Stimulated activated CD4-positive, alpha-beta T cell treated with anti-CD3 and anti-CD28 coated beads, Interleukin-2, amount 100 ng/mL, for 24 hours (primary cell): ENCODE measurements at places on chromosomes 2 and 18.

DNA sequence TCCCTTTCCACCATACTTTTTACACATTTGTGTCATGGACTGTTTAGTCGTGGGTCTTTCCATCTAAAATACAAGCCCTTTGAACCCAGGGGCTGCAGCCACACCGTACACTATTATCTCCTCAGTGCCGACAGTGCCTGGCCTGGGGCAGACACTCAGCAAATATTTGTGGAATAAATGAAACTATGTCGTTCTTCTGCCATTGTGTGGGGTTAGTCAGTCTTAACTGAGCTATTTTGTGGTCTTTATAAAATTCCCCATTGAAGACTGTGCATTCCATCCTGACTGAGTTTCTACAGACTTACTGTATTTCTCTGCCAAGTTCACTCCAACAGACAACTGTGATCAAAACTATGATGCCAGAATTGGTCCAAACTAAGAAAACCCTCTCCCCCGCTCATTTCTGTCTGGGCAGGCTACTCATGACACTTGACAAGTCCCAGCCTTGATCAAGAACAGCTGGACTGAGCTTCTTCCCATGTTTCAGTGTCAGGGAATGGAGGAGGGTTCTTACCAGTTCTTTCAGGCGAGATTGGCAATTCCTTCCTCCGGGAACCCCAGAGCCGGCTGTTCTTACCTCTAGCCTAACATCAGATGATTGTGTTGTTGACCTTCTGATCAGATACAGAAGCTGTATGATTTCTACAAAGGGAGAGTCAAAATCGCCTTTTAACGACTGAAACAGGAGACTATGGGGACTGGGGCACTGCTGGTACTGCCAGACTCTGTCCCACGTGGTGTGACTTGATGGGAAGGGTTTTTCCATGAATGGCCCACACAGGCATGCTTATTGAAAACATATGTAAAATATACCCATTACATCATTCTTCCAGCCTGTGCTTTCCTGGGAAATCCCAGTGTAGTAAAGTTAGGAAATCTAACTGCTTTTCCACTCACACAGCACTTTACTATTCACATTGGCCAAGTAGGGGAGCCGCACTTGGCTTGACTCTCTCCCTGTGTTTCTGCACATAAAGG, 77.4 kb upstream of the NPAS2 start:
- no peak for DNase-seq

- no peak for DNase-seq
Measured at GRCh38 chr2:131426727-131427126, 49.2 kb upstream of the TUBA3D start.

DNA sequence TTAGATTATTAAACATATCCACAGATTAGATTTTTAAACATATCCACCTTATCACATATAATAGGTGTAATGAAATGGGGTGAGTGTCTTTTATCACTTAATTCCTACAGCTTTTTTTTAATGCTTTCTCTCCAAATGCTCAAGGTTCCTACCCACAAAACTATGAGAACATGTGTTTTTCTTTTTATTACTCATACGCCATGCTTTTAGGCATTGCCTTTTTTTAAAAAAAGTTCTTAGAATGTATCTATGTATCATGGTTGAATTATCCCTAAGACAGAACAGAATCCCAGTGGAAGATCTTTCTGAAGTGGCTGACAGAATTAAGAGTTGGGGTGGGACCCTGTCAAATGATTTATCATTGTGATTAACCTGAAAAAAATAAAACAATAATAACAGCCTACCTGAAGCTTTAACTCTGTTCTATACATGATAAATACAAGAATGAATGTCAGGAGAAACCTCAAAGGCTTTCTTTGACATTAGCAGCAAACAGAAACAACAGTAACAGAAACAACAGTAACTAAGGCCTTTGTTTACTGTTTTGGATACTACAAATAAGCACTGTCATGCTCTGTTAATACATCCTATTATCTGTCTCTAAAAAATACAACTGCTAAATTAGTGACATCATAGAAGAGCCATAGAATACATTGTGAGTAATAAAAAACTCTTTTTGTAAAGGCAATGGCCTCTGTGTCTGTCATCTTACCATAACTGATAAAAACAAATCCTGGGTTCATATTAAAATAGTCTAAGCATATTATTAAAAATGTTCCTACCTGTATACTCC, 4.1 kb upstream of the ZNF397 start:
- no peak for DNase-seq

GRCh38 chr2:241224018-241224850, 35.8 kb downstream of the ANO7 start:
- DNase-seq: no peak

DNA sequence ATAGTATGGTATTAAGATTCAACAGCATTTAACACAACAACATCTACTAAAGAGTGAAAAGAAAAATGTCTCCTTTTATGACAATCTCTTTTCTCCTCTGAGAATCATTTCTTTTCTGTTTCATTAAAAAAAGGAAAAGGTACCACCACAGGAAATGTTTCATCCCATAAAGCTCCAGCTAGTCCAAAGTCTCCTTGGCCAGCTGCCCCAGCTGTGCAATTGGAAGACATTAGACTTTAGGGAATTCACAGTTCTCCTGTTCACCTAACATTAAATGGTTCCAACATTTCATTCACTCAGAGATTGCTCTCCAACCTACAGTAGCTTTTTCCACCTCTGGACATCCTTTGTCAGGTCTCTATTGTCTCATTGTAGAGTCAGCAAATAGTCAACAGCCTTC, 78.7 kb upstream of the YPEL5 start:
- no peak for DNase-seq

DNA sequence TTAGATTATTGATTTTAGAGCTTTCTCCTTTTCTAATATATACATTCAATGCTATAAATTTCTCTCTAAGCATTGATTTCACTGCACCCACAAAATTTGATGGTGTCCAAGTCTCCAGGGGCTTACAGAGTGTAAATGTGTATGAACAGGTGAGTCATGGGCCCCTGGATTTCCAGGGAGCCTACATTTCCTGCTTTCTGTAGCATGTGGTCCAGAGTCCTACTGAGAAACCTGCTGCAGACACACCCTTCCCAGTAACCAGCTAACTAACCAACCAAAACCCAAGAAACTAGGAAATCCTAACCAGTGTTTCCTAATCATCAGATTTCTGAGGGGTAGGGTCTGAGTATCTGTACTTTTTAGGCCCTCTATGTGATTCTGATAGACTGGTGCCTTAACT, 39.5 kb upstream of the TANC1 start:
- DNase-seq: no peak

DNA sequence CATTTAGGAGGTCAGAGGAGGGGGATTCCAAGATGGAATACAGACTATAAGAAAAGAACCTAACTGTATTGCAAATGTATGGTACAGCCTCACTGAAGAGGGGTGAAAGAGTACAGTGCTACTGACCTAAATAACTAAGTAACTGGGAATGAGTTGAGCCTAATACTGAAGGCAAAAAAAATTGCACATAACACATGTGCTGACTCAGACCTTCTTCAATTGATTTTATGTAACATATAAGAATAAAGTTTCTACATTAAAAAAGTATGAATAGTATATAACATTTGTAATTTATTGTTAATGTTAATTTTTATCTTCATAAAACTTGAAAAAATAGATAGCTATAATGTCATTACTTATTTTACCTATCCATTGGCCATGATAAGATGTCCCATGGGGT, 41.7 kb downstream of the MALT1 start:
- DNase-seq: no peak

- DNase-seq: no peak
Measured at GRCh38 chr18:13244135-13244534, 25.6 kb downstream of the LDLRAD4 start.

DNA sequence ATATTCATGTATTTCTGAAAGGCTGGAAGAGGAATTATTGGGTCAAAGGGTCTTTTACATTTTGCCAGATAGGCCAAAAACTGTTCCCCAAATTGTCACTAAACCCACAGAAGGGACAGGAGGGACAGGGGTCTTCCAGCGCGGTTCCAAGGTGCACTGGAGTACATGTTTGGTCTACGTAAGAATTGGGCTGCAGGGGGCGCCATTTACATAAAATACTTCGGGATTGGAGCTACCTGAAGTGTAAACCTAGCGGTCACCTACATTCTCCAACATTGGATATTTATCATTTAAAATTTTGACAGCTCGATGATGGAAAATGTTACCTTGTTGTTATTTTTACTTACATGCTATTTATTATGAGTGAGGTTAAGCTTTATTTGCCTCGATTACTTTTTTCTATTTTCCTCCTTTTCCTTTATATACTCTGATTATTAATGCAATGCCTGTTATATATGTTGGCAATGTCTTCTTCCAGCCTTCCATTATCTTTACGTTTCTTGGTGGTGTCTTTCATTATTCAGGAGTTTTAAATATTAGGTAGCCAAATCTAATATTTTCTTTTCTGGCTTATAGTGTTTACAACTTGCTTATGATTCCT, 43.0 kb upstream of the RAB6C start:
- DNase-seq: peak; percentile 62

GRCh38 chr2:58073008-58073407, 26.4 kb downstream of the VRK2 start:
- DNase-seq: no peak

- DNase-seq: no peak
Measured at GRCh38 chr2:95206096-95206495, 1.2 kb upstream of the ZNF892 start.

GRCh38 chr2:8538931-8539621, 142.8 kb upstream of the ID2 start:
- no peak for DNase-seq

DNA sequence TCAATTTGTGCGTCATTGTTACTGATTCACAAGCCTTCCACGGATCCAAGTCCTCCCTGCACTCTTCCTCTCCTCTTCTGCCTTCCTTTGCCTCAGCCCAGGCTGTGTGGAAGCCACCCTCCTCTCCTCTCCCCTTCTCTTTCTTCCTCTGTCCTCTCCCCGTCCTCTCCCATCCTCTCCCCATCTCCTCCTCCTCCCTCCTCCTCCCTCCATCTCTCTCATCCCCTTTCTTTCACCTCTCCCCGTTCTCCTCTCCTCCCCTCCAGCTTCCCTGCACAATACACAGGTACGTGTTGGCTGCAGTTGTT, 183.5 kb downstream of the SEPTIN10 start:
- no peak for DNase-seq

DNA sequence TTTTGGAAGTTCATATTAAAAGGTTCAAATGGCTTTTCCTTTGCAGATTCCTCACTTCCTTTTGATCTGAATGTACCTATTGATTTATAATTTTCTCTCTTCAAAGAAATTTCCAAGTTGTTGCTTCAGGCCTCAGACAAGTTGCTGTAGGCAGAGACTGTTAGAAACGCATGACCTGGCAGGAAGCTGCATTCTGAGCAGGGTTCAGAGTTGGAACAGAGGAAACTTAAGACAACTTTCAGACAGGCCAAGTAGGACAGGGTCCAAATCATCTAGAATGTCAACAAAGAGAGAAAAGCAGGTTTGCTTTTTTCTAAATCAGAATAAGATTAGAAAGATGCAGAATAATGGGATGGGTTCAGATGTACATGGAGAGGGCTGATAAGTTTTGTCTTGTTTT, 416.3 kb downstream of the LRP1B start:
- no peak for DNase-seq

- DNase-seq: no peak
Measured at GRCh38 chr18:68713131-68713530, 1.8 kb downstream of the TMX3 start.

DNA sequence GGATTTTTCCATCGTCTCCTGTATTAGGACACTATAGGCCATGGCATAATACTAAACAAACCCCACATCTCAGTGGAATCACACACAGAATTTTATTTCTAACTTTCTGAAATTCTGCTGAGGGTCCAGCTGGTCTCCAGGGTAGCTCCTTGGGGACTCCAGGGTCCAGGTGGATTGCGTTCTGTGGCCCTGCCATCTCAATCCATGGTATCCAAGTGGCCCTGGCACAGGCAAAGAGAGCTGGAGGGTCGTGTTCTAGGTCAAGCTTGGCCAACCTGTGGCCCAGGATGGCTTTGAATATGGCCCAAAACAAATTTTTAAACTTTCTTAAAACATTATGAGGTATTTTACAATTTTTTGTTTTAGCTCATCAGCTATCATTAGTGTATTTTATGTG, 134.6 kb downstream of the CTIF start:
- no peak for DNase-seq

DNA sequence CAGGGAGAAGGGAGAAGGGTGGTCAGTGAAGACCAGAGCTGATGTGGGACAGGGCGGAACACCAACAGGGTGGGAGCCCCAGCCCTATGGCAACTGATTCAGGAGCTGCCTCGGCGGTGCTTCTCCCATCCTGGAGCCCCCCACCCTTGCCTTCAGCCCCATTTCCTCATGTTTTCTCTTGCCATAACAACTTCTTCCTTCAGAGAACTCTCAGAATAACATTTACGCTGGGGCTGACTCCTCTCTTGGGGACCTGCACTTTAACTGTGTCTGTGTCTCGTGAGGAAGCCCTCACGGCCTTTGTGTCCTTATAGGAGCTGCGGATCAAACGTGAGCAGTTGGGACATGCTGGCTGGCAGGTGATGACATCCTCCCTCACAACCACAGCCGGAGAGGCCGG, 116.4 kb upstream of the SNTG2 start:
- no peak for DNase-seq

- DNase-seq: no peak
Measured at GRCh38 chr2:85245891-85246290, 81.9 kb downstream of the TGOLN2 start.

- DNase-seq: no peak
Measured at GRCh38 chr2:95277246-95277906, 3.1 kb downstream of the PROM2 start.

DNA sequence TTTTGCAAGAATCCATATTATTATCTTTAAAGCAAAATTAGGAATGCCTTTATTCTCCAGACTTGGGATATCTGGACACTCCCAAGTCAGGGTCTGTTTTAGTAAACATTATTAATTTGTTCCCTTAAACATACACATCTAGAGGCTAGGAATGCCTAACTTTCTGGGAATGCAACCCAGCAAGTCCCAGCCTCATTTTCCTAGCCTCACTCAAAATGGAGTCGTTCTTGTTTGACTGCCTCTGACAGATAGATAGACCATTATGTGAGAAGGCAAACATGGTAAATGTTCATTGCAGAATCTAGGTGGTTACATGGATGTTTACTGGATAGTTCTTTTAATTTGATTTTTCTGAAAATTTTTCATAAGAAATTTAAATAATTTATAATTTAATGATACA, 270.1 kb upstream of the STON1 start:
- DNase-seq: no peak

- DNase-seq: no peak
Measured at GRCh38 chr18:69978732-69979715, 31.4 kb upstream of the CD226 start.

DNA sequence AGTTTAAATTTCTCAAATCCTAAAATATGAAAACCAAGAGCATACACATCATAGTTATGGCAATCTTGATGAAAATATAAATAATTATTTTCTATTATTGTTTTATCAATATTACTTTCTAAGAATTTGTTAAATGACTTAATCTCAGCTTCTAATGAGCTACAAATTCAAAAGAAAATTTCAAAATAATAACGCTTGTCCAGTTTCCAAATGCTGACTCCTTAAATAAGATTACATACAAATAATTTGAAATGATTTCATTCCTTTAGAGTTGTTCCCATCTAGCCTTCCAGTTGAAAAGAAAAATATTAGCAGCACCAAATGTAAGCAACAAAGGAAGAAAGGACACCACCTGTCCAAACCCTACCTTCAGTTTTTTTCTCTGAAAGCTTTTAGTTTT, 82.4 kb upstream of the COL5A2 start:
- DNase-seq: no peak

GRCh38 chr2:196079052-196079451, 10.4 kb upstream of the DNAH7 start:
- no peak for DNase-seq

GRCh38 chr2:234754126-234754525, 197.7 kb upstream of the SH3BP4 start:
- DNase-seq: no peak
